ENCODE measurements at places on chromosomes 1 and 21.
A peak's percentile ranks its signal among the peaks of the same experiment; 100 is the strongest.

- DNase-seq: no peak
Measured at GRCh38 chr1:228646717-228647522, 88.4 kb upstream of the RHOU start.

- DNase-seq: no peak
Measured at GRCh38 chr1:9101510-9102146, 27.3 kb downstream of the GPR157 start.

- DNase-seq: no peak
Measured at GRCh38 chr1:229047840-229048620, 222.9 kb upstream of the RAB4A start.

DNA sequence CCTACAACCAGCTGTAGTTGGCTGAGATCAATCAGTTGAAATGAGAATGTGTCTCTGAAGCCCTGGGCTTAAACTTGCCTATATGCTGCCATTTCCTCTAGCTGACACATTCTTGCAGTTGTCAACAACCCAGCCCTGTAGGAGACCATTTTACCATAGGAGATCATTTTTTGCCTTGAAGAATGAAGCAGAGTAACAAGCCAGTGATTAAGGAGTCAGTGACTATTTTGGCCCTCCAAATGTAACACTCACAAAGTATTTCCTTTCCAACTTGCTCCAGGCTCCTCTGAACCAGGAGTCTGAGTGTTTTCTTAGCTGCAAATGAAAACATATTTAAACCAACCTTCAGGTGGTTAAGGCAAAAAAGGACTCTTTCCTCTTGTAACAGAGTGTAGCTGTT, 183.5 kb downstream of the ZZZ3 start:
- DNase-seq: no peak

GRCh38 chr21:39022863-39023693, 160.2 kb downstream of the PSMG1 start:
- DNase-seq: no peak

- no peak for DNase-seq
Measured at GRCh38 chr1:67832737-67833601, at the start of gene GNG12. Gene GNG12, minus strand, starts transcription at chr1:67833467. Its CDS starts 125,781 bp downstream, at chr1:67707686.

- DNase-seq: no peak
Measured at GRCh38 chr1:181718034-181718433, 234.7 kb downstream of the CACNA1E start.

DNA sequence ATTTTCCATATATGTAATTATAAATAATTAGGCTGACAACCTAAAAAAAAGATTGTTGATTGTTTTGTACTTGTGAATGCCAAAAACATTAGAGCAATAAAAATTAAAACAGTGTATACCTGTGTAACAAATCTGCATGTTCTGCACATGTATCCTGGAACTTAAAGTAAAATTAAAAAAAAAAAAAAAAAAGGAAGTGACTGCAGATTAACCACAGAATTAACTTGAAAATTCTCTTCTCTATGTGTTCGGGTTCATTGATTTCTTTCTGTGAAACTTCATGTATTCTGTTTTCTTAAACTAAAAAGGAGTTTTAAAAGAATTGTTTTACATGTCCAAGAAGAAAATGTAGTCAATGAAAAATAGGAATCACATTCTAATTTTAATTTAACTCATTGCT, 95.7 kb downstream of the FASLG start:
- no peak for DNase-seq

DNA sequence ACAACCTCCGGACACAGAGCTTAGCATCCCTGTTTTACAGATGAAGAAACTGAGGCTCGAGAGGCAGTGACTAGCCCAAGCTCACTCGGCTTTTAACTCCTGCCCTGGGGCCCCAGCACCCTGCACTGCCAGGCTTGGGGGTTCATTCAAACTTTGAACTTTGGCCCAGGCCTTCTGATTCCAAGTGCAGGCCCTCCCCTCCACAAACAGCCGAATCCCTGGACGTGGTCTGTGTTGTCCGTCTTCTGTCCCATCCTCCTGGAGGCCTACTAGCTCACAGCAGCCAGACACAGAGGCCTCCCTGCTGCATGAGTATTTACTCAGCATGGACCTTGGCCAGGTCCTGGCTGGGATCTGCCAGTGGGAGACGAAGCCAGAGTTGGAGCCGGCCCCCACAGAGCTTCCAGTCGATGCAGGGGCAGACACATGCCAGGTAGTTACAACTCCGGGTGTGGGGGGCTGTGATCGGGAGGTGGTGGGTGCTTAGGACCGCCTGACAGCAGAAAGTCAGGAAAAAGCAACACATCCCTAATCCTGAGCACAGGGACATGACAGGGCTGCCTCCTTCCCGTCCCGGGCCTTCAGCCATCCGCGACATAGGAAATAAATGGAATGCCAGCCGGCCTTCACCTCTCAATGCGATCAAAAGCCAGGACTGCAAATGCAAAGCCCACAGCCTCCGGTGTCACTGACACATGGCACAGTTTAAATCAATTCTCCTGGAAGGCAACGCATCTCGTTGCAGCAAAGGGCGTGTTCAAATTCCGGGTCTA, 7.4 kb downstream of the IFFO2 start:
- no peak for DNase-seq

DNA sequence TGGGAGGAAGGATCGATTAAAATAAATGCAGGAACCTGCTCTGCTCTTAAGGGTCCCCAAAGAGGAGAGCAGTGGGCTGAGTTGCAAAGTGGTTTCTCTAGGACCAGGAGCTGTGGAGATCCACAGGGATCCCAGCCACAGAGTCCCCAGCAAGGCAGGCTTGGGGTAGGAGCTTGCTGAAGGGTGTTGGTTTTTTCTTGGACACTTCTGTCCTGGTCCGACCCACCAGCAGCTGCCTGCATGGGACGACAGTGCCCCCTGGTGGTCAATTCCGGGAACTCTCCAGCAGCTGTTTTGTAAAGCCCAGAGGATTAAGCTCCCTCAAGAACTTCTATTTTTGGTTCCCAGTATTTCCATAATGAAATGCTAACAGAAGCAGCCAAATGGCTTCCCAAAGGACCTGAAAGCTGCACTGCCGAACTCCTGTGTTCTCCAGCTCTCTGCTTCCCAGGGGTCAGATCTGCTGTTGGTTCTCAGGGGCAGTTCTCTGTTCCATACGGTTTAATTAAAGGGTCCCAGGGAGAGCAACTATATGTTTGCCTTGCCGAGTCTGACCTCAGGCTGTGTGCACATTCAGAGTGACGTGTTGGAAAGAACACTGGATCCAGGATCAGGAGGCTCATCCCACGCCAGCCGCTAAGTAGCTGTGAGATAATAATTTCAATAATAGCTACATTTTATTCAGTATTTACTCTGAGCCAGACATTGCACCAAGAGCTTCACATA, 23.2 kb downstream of the NENF start:
- DNase-seq: peak; percentile 72

- no peak for DNase-seq
Measured at GRCh38 chr1:206011057-206011456, 7.9 kb upstream of the RAB7B start.

GRCh38 chr1:30038134-30039025, 685.0 kb downstream of the MATN1 start:
- DNase-seq: no peak

All from effector CD8-positive, alpha-beta T cell (primary cell).